ENCODE measurements at places on chromosomes 1 and 21.

DNA sequence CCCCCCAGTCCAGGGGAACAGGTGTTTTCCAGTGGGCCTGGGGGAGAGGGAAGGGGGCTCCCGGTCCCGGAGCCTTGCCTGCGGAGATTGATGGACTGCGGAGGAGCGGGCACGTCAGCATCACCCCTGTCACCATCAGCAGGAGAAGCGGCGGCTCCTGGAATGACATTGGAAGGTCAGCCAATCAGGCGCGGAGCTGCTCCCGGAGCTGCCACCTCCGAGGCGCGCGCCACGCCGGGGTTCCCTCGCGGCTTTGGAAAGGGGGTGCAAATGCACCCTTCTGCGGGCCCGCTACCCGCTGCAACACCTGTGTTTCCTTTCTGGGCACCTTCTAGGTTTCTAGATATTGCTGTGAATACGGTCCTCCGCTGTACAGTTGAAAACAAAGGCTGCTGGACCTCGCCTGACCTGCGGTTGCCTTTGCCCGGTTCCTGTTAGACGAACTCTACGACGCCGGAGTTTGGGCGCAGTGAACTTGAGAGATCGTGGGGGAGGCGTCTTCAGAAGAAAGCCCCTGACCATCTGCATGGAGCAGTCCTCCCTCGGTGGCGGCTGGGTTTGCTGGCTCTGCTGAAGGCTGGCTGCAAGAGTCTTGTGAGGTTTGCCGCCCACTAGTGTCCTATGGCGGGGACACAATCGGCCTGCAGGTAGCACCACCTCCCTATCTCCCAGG is 5.3 kb downstream of the DSCAM start:
- DNase-seq: no peak

- DNase-seq: no peak
These were observed 33.0 kb upstream of the TARDBP start for GRCh38 chr1:10979483-10979920.

- DNase-seq: no peak
These were observed 134.7 kb downstream of the HLX start for GRCh38 chr1:221013691-221014660.

GRCh38 chr1:63548877-63549276 is 25.6 kb downstream of the EFCAB7 start:
- no peak for DNase-seq

DNA sequence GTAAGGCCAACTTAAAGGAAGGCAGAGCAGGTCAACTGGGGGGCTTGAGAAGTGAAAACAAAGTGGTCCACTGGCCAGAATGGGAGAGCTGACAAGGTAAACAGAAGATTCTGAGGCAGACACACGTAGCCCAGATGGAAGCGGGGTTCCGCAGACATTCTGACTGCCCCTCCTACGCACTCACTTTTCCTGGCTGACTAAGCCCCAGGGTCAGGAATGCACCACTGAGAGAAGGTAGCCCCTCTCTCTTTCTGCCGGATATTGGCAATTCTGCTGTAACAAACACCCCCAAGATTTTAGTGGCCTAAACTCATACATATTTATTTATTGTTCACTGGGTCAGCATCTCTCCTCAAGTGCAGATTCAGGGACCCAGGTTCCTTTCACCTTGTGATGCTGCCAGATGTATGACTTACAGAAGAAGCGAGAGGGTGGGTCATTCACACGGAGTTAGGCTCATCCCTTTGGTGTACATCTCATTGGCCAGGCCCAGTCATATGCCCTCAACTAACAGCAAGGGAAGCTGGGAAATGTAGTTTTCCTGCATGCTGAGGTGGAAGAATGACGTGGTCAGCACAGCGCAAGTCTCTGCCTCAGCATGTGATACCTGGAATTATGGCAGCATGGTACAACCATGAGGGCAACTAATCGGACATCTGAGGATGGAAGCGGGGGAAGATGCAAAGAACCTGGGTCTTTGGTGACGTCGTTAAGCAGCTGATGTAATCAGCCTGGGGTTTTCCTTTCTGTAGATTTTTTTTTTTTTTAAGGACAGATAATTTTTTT is 43.4 kb upstream of the MRPS6 start:
- no peak for DNase-seq

DNA sequence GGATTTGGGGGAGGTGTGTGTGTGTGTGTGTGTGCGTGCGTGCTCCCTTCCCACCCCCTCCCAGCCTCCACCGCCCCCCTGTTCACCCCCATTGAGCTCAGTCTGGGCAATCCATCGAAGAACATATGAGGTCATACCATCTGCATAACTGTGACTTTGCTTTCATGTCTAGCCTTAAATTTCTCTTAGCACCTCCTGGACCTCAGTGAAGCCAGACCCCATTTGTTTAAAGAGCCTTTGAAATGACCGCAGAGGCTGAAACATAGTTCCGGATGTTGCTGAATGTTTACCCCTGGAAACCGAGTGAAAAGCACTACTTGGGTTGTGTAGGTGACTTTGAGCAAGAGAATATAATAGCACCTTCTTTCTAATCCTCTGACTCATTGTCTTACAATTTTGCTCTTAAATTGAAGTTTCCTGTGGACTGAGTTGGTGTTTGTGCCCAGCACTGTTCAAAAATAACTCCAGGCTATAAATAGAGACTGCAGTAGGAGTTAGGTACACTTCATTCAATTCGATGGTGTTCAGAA is 75.4 kb downstream of the UBE4B start:
- no peak for DNase-seq

DNA sequence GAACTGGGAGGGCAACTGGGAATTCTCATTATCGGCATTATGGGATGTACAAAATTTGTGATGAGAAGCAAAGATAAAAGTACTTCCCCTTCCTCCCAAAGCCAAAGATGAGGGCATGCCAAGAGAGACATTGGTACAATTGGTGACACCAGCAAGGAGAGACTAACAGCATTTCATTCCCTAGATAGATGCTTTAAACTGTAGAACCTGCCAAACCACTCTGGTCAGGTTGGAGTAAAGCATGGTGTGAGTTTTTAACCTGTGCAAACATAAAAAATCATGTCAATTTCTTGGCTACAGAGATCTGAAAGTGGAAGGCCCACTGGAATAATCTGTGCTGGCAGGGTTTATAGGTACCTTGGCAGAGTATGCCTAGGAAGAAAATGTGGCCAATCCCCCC is 19.4 kb downstream of the CTXND2 start:
- DNase-seq: no peak

GRCh38 chr1:17661546-17662157 is 93.5 kb upstream of the ACTL8 start:
- DNase-seq: no peak

GRCh38 chr1:109894823-109895719 is 15.6 kb upstream of the CSF1 start:
- DNase-seq: no peak

DNA sequence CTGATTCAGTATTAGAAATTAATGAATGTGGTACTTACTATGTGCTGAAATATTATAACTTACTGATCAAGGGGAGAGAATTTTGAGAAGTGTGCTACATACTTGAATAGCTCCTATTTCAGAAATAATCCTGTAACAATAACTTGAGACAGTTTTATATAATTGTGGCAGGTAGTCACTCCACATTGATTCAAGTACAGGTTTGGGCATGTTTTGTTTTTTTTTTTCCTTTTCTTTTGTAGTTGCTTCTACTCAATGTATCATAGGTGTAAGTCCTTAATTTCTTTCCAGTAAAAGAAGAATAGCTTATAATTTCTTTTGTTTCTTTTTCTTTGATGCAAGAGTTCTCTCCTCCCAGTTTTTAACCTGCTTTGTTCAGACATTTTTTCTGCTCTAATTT is 86.1 kb upstream of the ADGRL2 start:
- DNase-seq: no peak

- no peak for DNase-seq
These were observed 95.5 kb upstream of the TPTE start for GRCh38 chr21:10425856-10426255.

DNA sequence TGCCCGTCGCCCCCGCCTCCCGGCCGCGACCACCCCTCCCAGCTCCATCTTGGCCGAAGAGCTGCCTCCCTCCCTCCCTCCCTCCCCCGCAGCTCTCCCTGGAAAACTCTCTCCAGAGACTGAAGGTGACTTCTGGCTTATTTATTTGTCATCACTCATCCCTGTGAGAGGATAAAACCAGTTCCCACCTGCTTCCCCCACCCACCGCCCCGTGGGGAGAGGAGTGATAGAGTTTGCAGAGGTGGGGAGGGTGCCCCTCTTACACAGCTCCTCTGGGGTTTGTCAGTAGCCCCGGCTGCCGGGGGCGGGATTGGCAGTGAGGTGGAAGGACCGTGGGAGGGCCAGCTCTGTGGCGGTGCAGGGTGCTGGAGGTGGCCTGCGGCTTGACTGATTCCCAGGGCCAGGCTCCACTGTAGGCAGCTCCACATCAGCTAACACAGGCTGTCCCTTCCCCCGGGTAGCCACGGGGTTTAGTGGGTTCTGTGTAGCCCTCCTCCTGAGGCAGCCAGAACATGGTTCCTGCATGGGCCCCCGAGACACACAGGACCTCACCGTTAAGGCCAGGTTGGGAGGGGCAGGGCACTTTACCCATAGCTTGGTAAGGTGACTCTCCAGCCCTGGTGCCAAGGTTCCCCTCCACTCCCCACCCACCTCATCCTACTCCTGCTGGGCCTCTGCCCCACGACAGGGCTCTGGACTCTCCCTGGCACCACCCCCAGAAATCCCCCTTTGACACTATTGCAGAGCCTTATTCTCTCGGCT is 62.2 kb downstream of the ELK4 start:
- DNase-seq: no peak

DNA sequence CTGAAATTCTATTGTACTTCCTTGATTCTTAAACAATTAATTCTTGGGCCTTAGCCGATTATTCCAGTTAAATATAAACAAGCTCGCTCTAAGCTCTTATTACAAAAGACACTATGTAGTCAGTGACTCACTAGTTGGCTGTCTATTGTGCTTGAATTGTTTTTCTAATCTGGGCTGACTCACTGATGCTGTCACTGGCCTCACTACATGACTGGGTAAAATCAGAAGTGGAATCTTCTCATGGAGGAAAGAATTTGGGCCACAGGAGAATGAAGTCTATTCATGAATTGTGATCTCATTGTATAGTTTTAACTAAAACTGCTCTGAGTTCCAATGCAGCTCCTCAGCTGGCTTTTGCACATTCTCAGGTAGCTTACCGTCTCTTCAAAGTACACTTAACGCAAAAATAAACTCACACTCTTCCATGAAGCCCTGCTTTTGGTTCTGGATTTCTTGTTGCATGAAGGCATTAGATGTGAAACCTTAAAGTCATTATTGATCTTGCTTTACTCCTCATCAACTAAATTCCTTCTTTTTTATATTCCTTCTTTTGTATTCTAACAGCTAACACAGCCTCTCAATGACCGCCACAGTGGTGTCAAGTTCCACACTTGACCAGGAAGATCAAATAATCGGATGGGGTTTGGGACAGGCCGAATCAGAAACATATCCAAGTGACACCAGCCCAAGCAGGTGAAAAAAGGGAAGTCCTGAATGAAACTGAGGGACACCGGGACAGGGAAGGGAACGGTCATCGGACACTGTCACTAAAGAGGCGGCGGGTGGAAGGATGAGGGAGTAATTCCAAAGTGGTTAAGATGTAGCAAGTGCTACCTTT is 80.9 kb upstream of the LBR start:
- no peak for DNase-seq

DNA sequence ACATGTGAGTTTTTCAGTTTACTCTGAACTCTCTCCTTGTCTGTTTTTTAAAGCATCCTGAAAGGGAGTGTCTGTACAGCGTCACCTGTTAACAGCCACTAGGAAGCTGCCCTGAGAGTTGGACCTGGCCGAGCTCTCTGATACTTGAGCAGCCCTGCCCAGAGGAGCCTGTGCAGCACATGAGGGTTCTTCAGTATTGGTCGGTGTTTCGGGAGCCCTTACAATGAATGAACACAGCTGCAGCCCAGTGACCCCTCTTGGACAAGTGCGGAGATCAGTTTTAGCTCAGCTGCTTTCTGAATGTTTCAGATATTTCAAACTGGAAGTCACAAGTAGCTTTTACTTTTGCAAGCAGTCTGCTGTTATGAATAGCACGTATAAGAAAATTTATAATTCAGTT is 39.2 kb downstream of the ADARB1 start:
- DNase-seq: no peak

DNA sequence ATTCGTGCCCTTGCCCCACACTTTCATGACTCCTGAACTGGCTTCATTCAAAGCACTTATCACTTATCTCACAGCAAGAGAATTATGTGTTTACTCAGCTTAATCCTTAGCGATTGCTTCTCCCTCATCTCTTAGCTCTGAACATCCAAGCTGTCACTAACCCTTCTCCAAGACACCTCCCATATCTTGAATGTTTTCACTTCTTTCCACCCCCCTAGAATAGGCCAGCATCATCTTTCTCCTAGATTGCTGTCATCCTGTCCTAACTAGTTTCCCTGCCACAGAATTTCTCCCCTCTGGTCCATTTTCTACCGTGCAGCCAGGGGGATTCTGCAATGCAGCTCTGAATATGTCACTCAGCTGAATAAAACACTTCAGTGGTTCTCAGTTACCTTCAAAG is 68.6 kb upstream of the SPATA6 start:
- no peak for DNase-seq

- no peak for DNase-seq
These were observed 307.7 kb downstream of the SIPA1L2 start for GRCh38 chr1:232322162-232322734.

GRCh38 chr1:41650028-41650880 is 165.8 kb upstream of the EDN2 start:
- no peak for DNase-seq

GRCh38 chr21:37677006-37677405 is 239.3 kb downstream of the KCNJ6 start:
- no peak for DNase-seq

DNA sequence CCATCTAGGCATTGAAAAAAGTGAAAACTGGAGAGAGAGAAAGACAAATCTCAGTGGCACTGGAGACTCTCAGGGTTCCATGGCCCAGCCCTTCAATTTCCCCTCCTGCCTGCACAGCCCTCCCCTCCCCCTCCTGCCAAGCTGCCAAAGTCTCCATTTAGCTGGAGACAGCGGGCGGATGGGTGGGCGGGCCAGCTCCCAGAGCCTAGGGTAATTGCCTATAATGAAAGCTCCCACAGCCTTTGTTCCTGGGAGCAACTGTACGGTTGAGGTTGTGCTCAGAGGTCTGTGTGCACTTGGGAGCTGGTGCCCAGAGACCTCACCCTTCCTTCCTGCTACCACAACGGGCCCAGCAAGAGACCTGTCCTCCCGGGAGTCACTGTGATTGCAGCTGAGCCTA is 89.6 kb downstream of the NAV1 start:
- DNase-seq: no peak

DNA sequence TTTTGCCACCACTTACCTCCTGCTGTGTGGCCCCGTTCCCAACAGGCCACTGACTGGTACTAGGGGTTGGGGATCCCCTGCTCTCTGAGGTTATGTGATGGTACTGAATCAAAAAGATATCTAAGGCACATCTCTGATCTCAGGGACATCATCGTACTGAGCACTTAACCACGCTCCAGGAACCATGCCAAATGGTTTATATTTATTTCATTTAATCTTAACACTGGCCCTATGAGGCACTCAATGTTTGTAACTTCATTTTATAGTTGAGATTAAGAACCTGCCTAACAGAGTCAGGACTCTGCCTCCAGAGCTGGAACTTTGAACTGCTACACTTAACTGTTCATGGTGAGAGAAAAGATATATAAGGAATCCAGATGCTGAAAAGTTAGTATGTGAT is 98.0 kb upstream of the HP1BP3 start:
- no peak for DNase-seq

GRCh38 chr1:89957107-89957506 is 37.8 kb upstream of the ZNF326 start:
- no peak for DNase-seq

GRCh38 chr21:29163341-29164115 is 33.1 kb downstream of the MAP3K7CL start:
- no peak for DNase-seq

- no peak for DNase-seq
These were observed 114.2 kb downstream of the TGFBR3 start for GRCh38 chr1:91771717-91772116.

All from stimulated activated CD8-positive, alpha-beta memory T cell treated with anti-CD3 and anti-CD28 coated beads, Interleukin-2, amount 100 ng/mL, for 1 hour (primary cell).